ENCODE measurements at places on chromosomes 16 and 17.
A peak's percentile ranks its signal among the peaks of the same experiment; 100 is the strongest.

- DNase-seq, result no peak
Measured at GRCh38 chr17:78668847-78669246, 91.7 kb upstream of the DNAH17 start.

DNA sequence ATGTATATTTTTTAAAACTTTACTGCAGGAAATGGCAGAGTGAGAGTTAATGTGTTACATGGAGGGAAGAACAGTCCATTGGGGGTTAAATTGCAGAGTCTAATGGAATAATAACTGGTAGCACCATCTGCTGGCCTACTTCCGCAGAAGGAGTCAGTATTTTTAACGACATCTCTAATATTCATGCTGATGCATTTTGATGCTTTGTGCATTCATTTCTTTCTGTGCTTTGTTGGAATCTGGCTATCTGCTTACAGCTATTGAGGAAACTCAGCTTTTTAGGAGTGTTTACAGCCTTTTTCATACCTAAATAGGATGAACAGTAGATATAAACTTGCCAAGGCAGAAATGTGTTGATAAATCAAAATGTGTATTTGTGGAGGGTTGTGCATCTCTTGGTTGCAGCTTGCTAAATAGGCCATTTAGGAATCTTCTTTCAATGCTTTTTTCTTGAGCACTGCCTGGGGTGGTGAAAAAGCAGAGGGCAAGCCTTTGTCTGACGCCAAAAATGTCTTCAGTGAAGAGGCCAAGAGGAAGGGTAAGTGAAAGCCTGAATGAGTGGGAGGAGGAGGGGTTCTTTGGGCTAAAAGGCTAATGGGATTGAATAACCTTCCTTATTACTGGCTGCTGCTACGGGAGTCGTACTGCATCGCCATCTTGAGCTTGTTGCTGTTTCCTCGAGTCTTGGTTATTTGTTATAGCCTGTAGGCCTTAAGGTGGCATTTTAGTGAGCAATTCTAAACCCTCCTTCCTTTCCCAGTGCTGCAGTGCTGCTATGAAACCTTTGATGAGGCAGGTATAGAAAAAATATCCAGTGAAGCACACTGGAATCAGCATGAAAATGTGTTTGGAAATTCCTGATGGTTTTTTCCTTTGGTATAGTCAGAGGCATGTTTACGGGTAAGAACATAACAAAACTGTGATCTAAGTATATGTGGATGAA is 153.3 kb downstream of the CHD9 start:
- DNase-seq, result peak; percentile 76

DNA sequence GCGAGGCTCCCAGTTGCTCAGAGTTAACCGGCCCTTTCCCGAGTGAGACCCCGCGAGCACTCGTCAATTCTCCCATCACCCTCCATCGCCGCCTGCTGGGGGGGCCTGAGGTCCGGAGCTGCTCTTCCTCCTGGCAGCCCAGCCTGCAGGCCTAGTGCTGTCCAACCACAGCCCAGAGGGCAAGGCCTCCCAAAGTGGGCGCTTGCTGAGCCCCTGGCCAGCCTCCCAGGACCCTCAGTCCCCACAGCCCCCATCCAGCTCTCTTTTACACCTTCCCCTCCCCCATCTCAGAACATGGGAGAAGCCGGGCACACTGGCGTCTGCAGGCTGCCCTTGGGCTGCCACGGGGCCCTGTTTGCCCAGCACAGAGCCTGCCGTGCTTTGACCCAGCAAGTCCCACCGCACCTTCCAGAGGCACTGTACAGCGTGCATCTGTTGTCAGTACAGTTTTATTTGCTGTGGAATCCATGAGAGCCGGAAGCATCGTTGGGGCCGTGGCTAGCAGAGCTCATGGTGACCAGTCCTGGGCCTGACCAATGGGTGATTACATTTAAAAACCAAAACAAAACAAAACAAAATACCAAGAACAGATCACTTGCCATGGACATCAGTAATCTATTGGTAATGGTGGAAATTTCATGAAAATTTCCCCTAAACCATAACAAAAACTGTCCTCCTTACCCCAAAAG is 96.1 kb upstream of the CBX4 start:
- DNase-seq, result no peak

- DNase-seq, result no peak
Measured at GRCh38 chr17:3935140-3935542, 18.9 kb upstream of the P2RX1 start.

DNA sequence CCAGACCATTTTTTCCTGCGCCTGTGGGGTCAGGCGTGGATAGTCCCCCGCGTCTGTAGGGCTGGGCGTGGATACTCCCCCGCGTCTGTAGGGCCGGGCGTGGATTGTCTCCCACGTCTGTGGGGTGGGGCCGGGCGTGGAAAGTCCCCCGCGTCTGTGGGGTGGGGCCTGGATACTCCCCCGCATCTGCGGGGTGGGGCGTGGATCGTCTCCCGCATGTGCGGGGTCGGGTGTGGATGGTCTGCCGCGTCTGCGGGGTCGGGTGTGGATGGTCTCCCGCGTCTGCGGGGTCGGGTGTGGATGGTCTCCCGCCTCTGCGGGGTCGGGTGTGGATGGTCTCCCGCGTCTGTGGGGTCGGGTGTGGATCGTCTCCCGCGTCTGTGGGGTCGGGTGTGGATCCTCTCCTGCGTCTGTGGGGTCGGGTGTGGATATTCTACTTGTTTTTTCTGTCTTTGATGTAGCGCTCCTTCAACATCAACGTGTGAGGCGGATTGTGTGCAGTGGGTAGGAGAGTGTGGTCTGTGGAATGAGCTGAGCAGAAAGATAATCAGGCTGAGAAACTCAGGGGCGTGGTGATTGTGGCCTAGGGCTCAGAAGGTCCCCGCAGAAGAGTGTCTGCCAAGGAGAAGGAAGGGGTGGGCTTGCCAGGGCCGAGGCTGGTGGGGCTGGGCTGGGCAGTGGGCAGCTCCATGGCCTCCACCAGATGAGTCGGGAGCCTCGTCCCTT is 3.2 kb downstream of the GNPTG start:
- DNase-seq, result no peak

DNA sequence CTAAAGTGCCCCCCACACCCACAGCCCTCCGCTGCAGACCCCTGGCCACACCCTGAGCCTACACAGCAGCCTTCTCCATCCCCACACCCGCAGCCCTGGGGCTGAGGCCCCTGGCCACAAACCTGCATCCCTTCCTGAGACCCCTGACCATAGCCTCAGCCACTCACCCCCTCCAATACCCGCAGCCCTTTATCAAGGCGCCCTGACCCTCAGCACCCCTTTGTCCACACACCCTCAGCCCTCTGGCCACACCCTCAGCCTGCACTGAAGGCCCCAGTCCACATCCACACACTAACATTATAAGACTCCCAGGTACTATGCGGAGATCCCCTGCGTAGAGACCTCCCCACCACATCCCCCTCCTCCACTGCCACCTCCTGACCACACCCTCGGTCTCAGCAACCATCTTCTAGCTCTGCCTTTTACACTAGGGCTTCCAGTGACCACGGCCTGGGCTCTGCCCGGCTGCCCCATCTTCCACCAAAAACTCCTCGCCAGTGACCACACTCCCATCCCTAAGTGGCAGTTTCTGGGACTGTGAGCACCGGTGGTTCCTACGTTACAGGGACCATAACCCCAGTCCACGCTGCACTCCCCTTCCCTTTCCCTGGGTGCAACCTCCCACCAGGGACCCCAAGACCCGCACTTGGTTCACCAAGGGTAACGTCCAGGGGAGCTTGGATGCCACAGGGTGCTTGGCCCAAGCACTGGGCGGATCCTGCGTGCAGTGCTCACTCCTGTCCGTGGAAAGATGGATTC is 818 bp downstream of the TPPP3 start:
- DNase-seq, result no peak

DNA sequence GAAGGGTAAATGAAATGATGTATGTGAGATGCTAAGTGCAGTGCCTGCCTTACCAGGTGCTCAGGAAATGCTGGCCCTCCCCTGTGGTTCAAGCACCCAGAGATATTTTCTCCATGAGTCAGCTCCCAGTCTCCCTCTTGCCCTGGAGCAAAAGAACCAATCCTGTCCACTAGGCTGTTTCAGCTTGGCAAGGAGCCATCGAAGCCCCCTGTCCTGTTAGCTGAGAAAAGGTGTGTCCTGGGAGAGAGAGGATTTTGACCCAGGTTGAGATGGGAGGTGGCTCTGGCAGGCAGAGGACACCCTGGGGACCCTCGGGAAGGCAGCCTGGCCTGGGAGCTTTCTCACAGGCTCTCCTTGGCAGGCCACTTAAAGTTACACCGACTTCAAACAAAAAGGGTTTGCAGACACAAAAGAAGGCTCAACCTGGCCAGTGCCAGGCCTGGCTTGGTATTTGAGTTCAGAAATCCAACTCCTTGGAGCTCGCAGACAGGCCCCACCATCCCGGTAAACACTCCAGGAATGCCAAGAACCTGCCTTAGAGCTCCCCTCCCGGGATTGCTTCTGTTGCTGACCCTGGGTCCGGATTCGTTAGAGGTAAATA is 29.6 kb downstream of the NTN1 start:
- no peak for DNase-seq

Measured in NCI-H1417 treated with DMSO at 0.1 percent for 48 hours (cell line).